Fibroblast of gingiva (primary cell): ENCODE measurements at places on chromosomes 3 and 15.

DNA sequence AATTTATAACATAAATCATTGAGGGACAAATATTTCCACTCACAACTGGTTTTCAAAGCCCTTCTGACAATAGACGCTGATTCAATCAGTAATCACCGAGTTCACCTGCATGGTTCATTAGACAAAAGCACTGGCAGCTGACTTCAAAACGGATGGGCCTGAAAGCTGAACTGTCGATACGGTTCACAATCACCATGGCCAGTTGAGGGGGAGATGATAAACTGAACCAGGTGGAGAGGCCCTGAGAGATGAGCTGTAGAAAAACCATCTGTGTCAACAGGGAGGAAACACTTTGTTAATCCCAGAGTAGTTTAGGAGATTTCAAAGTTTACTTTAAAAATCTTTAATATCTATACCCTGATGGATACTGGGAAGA, 75.0 kb downstream of the PEX5L start:
- DNase-seq = no peak

DNA sequence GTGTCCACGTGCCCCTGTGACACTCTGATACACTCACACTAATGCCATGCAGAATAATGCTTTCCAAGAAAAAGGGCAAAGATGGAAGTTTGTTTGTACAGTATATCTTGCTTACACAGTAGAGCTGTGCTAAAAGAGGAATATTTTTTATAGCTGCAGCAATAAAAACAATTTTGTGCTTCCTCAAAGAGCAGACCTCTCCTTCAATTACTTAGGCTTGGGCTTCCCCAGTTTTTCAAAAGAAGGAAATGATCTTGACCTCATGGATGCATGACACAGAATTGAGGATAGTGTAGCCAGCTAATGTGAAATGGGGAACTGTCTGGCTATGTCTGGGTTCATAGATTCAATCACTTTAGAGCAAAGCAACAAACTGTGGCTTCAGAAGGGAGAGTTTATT, 137.4 kb downstream of the STT3B start:
- no peak for DNase-seq

GRCh38 chr3:104715972-104716371, 650.7 kb upstream of the ALCAM start:
- no peak for DNase-seq

- no peak for DNase-seq
Observed at GRCh38 chr3:128931046-128931445, 51.6 kb downstream of the ACAD9 start.

GRCh38 chr3:44058022-44058867, 183.4 kb upstream of the TOPAZ1 start:
- peak; percentile 20 for DNase-seq

GRCh38 chr3:148957586-148957985, 33.8 kb upstream of the GYG1 start:
- DNase-seq = no peak
